Anterior cingulate cortex (tissue), 58 donors: ENCODE measurements at places on chromosomes 5 and 9.

GRCh38 chr9:121367306-121368137, 2.5 kb downstream of the STOM start:
- no peak for DNase-seq

- no peak for DNase-seq
Observed at GRCh38 chr5:87099968-87100367, 167.7 kb upstream of the RASA1 start.

GRCh38 chr5:98641671-98642070, 131.8 kb upstream of the RGMB start:
- DNase-seq: no peak

- DNase-seq: no peak
Observed at GRCh38 chr9:127333221-127334064, 63.5 kb upstream of the SLC2A8 start.

DNA sequence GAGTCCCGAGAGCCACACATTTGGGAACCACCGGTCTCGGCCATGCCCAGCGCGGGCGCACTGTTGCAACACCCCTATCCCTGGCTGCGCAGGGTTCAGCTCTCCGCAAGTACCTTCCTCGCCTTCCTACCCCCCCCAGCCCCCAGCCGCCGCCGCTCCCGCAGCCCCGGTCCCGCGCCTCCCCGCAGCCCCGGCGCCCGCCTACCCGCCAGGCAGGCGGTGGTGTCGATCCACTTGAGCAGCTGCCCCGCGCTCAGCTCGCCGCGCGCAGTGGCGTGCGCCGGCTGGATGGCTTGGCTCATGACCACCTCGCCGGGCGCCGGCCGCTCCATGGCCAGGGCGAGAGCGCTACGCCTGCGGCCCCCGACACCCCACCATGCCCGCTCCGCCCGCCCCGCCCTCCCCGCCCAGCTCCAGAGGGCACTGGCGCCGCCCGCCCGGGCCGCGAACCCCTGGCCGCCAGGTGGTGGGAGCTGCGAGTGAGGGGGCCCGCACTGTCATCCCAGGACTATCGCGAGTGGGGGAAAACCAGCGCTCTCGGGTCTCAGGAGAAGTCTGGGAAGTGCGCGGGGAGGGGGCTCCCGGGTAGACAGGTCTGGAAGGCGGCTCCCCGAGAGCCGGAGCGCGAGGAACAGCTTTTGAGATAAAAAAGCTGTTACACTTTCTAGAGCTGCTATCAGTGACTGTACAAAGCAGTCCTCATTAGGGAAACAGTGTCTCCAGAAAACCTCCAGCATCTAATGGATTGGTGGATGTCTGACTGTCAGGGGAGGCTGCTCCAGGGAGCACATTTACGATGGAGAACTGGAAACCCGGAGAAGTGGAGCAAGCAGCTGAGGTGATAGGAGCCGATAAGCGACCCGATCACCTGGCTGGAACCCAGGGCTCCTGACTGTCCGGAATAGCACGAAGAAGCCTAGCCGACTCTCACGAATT, at the start of gene ACOT12:
TSS of gene ACOT12 (minus strand) at position 352 of the 936 bp plus-strand sequence. CDS start at position 332, 20 bp downstream.
- no peak for DNase-seq

- DNase-seq: no peak
Observed at GRCh38 chr9:22030101-22030598, 21.0 kb upstream of the CDKN2B start.

GRCh38 chr5:137305971-137306602, 193.0 kb downstream of the SPOCK1 start:
- no peak for DNase-seq

DNA sequence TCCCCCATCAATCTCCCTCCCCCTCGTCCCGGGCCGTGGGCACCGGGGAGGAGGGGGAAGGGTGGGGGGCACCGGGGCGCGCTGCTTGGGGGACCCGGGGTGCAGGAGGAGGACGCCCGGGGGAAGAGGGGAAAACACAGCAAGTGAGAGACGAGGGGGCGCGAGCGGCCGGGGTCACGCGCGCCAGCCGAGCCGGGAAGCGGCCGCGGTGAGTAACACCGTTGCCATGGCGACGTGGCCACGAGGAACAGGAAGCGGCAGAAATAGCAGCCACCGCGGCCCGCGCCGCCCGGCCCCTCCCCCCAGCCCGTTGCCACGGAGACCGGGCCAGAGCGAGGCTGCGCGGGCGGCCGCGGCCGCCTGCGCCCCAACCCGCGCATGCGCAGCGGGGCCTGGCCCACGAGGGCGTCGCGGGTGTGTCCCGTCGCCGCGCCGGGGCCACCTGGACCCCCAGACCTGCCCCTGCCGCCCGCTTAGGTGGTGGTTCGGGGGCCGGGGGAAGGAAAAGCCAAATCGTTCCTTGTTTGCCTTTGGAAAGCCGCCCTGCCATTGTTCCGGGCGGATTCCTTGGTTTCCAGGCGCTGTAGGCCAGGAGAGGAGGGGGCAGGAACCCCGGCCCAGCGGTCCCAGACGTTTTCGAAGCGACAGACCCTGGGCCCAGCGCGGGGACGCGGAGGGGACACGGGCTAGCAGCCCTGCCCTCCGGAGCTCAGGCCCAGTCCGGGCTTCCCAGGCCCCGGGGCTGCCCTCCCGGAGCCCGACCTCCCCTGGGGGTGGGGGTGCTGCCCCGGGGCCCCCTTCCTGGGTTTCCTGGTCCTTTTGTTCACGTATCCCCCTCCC, 207.1 kb downstream of the C9orf50 start:
- peak; percentile 96 for DNase-seq

- no peak for DNase-seq
Observed at GRCh38 chr5:35598707-35599370, 18.8 kb upstream of the SPEF2 start.

DNA sequence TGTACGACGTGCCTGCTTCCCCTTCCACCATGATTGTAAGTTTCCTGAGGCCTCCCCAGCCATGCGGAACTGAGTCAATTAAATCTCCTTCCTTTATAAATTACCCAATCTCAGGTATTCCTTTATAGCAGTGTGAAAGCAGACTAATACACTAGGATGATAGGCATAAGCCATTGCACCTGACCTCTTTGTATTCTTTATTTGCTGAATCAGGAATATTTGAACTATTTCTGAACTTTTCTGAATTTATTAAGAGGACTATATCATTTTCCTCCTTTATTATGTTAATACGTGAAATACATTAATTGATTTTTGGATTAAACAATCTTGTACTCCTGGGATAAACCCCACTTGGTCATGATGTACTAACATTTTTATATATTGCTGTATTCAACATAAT, 28.2 kb upstream of the NR4A3 start:
- no peak for DNase-seq

- no peak for DNase-seq
Observed at GRCh38 chr5:76351176-76351575, 51.9 kb upstream of the IQGAP2 start.

DNA sequence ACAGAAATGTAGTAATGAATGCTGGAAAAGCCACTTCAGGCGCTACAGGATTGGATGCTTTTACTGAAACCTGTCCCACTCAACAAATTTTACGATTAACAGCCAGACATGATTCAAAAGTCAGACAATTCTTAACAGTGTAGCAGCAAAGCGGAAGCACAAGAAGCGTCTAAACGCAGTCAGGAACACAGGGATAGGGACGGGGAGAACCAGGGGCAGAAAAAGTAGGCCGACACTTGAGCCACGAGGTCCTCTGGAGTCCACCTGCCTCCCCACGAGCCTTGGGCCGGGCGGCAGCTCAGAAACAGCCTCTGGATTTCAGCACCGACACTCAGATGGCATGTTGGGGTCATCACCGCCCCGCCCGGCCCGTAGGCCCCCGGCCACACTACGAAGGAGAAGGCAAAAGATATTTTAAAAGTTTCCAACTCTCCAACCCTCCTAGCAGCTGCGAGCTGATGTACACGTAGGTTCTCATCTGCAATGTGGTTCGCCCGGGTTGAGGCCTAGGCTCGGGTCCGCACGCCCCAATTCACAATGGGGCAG, 615 bp downstream of the RACK1 start:
- no peak for DNase-seq

- DNase-seq: no peak
Observed at GRCh38 chr9:36499174-36499890, 73.4 kb upstream of the MELK start.

GRCh38 chr5:97559827-97560598, 377.0 kb upstream of the RIOK2 start:
- DNase-seq: peak; percentile 12

- no peak for DNase-seq
Observed at GRCh38 chr9:109868207-109868606, 88.2 kb downstream of the PALM2AKAP2 start.

- DNase-seq: no peak
Observed at GRCh38 chr5:132689513-132689912, 15.7 kb downstream of the IL4 start.

GRCh38 chr9:38226491-38226951, 157.5 kb upstream of the SHB start:
- no peak for DNase-seq

DNA sequence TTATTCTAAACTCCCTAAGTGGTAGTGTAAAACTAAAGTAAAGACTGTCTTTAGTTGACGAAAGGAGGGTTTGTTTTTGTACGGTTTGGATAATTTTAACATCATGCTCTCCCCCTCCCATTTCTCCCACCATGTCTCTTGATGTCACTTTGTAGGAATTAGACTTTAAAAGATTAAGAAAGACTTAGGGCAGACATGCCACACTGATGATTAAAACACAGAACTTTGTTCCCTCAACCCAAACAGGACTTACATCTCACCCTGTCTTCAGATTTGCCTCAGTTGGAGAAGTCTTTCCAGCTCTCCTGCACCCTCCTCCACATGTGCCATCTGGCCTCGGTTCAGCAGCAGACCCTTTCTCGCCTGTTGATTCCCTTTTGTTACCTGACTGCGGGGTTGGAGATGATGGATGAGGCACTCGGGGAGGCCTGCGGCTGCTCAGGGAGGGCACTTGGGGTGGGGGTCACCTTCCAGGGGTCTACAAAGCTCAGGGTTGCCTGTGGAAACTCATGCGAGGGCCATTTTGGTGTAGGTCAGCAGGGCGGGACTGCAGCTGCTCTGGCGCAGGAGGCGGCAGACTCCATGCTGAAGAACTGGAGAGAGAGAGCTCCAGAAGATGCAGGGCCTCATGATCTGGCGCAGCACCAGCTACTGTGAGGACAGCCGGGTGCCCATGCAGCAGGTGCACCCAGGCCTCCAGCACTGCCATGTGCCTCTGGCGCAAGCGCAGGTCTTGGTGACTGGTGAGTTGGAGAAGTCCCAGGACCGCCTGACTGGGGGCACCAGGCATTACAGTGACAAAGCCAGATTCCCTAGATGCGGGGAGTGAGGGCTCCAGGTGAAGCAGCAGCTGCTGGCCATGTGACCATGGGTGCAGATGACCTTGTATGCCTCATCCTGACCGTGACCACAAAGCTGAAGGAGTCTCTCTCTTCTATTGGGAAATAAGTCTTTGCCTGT, 24.5 kb upstream of the EXOC3 start:
- DNase-seq: no peak

GRCh38 chr5:173534664-173535063, 81.8 kb downstream of the BOD1 start:
- DNase-seq: no peak

DNA sequence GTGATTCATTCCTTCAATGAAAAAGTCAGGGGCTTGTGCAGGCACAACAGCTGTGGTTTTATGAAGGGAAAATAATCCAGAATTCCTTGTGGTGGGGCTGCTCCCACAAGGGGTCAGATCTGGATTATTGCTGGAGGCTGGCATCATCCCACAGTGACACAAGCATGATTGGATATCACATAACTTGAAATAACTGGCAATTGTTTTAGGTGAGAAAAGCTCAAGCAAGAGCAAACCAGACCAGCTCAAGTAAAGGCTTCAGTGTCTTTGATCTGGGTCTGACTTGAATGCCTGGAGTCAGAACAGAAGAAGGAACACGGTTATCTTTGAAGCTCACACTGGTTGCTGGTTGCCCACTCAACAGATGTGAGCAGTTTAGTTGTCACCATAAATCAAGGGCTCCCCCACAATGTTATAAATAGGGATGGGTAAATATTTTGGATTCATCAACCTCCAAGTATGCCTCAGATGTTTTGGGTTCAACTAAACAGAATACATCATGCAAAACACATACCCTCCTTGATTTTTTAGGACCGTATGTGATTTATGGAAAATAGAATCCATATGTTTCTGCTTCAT, 3.1 kb upstream of the ZNF474 start:
- DNase-seq: peak; percentile 21

DNA sequence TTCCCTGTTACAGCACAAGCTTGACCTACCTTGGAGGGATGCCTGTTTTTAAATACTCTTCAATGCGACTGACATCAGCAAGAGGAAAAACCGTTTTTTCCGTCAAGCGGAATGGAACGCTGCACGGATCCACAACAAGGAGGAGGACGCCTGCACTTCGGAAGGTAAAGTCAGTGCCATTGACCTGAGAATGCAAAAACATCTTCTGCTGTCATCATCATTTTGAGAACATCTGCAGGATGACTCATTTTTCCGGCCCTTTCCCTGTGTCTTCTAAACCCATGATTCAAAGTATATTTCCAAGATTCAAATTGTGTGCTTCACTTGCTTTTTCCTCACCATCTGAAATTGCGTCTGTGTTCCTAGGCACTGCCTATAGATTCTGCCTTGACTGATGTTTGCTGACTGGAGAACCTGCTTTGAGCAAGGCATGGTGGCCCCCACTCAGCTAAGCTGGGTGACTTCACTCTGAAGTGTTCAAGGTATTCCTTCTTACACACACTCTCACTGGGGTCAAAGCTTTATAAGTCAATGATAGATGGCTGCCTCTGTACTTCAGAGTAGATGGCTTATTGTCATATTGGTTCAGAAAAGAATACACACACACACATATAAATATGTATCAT, 78.1 kb downstream of the CEMIP2 start:
- no peak for DNase-seq

- no peak for DNase-seq
Observed at GRCh38 chr9:3736161-3736560, 210.4 kb upstream of the RFX3 start.

DNA sequence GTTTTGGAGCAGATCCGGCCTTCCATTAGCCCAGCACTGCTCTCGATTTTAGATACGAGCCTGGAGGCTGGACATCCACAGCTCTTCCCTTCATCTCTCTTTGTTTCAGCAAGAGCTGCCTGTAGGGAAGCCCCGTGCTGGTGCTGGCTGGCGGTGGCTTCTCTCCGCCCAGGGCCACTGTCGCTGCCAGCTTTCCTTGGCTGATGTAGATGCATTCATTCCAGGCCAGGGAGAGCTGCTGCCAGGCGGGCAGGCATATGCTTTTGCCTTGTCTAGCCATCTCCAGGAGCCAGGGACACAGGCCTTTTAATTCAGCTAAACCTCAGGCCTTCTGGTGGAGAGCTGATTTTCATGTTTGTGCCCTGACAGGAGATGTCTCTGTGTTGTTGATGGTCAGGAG, 409.3 kb upstream of the CLINT1 start:
- DNase-seq: peak; percentile 1

- no peak for DNase-seq
Observed at GRCh38 chr5:174618589-174618988, 105.8 kb upstream of the MSX2 start.

GRCh38 chr5:94544031-94544650, 74.3 kb downstream of the KIAA0825 start:
- no peak for DNase-seq

DNA sequence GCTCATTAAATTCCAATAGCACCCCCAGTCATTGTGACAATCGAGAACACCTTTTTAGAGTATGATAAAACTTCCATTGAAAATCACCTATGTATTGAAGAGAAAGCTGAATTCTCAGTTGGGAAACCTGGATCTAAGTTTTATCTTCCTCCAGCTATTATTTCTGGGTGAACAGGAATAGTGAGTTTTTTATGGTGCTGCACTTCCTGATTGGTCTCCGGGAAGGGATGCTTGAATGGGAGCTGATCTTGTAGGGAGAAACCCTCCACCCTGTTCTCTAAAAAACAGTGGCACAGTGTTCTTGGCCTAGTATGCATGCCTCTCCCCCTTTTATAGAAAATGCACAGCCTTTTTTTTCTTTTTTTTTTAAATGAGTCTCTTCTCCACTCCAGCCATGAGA, 112.2 kb downstream of the ACTBL2 start:
- no peak for DNase-seq
